Peyer's patch (tissue), 4 donors: ENCODE measurements at places on chromosomes 4 and X.

GRCh38 chr4:127622921-127623796 is 9.6 kb upstream of the INTU start:
- no peaks in the 10 kb centered on the region for H3K4me1 ChIP-seq
- no peaks in the 10 kb centered on the region for H3K36me3 ChIP-seq
- H3K27ac ChIP-seq, result peak overlapping the region; percentile 12
- H3K27me3 ChIP-seq, result no peaks in the 10 kb centered on the region

DNA sequence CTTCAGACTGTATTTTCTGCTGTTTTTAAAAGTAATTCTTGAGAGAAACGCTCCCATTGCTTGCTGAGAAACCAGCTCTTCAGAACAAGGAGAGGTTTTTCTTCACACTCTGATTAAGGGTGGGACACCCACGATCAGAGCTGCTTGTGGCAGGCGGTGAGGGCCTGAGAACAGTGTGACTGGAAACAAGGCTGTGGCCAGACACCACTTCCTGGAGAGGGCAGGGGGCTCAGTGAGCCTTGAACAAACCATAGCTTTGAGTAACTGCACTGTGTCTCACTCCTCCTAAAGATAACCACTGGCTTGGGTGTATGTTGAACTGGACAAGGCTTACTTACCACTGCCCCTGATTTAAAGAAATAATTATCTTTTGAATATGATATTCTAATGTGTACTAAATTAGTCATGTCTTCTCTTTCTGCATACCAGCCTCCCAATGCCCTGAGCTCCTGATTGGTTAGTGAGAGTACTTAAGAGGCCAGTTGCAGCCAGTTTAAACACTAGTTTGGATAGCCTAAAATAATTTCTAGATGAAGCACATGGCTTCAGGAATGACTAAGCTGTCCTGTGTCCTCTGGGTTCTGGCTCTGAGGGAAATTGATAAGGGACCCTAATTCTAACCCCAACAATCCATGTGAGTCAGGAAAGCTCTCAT is 3.7 kb upstream of the GPR82 start:
- H3K27me3 ChIP-seq, result no peaks in the 10 kb centered on the region
- H3K4me3 ChIP-seq, result no peak overlapping the region
- H3K27ac ChIP-seq, result peak overlapping the region; percentile 20
- H3K36me3 ChIP-seq, result no peaks in the 10 kb centered on the region
- DNase-seq, result no peak

DNA sequence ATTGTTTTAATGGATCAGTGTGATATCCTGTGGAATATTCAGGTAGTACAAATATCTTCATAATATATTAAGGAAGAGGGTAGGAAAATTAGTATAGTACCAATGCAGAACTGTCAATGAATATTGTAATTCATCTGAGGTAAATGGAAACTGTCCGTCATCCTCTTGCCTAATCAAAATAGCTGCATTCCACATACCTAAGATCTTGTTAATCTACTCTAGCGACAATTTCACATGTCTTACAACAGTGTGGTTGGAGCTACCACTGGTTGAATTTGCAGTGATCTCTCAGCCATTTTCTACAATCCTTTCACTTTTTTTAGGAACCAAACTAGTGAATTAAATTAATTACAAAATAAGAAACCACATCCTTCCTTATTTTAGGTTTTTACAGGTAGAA is 117.5 kb downstream of the PCDH18 start:
- H3K4me1 ChIP-seq, result no peaks in the 10 kb centered on the region
- no peak for DNase-seq
- H3K27ac ChIP-seq, result no peak overlapping the region
- no peak overlapping the region for H3K4me3 ChIP-seq
- H3K27me3 ChIP-seq, result no peaks in the 10 kb centered on the region

DNA sequence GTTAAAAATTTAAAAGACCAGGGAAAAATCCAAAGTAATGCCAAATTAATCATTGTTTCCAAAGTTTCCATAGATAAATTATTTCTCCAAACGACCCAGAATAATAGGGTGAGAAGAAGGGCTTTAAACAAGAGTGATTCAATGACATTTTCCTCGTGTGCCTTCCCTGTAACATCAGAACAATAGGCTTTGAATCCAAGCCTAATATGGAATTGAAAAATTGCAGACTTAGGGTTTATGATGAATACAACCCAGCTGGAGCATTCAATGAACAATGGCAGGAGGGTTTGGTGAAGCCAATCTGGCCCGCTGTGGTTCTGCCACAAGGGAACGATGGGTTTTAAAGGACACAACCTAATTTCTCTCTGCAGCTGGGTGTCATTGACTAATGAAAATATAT is 94.2 kb downstream of the CBLL2 start:
- H3K27me3 ChIP-seq, result no peaks in the 10 kb centered on the region
- H3K4me1 ChIP-seq, result no peaks in the 10 kb centered on the region
- no peak overlapping the region for H3K27ac ChIP-seq
- no peaks in the 10 kb centered on the region for H3K36me3 ChIP-seq
- no peak overlapping the region for H3K4me3 ChIP-seq

DNA sequence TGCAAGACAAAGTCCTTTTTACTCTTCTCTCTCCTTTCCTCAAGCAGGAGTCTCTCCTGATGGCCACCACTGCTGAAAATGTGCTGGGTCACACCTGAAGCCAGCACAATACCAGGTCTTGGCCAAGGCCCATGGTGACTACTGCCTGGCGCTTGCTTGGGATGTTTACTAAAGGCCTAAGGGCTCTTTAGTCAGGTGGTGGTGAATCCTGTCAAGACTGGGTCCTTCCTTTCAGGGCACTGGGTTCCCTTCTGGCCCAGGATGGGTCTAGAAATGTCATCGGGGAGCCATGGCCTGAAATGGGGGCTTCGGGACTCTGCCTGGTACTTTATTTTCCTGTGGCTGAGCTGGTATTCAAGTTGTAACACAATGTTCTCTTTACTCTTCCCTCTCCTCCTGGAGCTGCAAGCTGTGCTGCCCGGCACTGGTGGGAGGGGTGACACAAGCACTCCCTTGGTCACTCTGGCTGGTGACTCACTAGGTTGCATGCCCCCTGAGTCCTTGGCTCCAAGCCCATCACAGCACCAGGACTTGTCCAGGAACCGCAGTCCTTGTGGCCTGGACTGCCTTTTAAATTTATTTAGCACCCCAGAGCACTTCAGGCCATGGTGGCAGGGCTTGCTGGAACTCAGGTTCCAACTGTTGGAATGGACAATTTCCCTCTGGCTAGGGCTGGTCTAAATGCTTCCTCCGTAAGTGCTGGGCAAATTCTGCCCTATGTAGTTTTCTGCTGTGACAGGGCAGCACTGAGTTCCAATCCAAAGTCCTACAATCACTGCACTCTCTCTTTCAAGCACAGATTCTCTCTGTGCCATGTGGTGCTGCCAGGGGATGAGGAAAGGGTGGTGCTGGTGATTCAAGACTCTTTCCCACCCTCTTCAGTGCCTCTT is 11.3 kb downstream of the ARL13A start:
- no peaks in the 10 kb centered on the region for H3K27me3 ChIP-seq
- H3K4me1 ChIP-seq, result no peaks in the 10 kb centered on the region
- H3K36me3 ChIP-seq, result no peaks in the 10 kb centered on the region
- H3K4me3 ChIP-seq, result no peak overlapping the region
- H3K27ac ChIP-seq, result no peak overlapping the region
- no peak for DNase-seq

- DNase-seq, result no peak
- H3K36me3 ChIP-seq, result no peaks in the 10 kb centered on the region
- H3K27ac ChIP-seq, result no peak overlapping the region
Measured at GRCh38 chr4:30696191-30696590, 24.0 kb upstream of the PCDH7 start.

- no peaks in the 10 kb centered on the region for H3K27me3 ChIP-seq
- H3K27ac ChIP-seq, result no peak overlapping the region
- no peak overlapping the region for H3K4me3 ChIP-seq
- H3K36me3 ChIP-seq, result no peaks in the 10 kb centered on the region
- H3K4me1 ChIP-seq, result no peaks in the 10 kb centered on the region
Measured at GRCh38 chr4:80213117-80213815, 16.0 kb downstream of the PRDM8 start.

GRCh38 chrX:42943051-42943974 is 165.3 kb upstream of the PPP1R2C start:
- H3K27me3 ChIP-seq, result no peaks in the 10 kb centered on the region
- no peaks in the 10 kb centered on the region for H3K36me3 ChIP-seq
- H3K4me3 ChIP-seq, result no peak overlapping the region
- peak overlapping the region; percentile 71 for H3K27ac ChIP-seq
- peak; percentile 84 for DNase-seq

DNA sequence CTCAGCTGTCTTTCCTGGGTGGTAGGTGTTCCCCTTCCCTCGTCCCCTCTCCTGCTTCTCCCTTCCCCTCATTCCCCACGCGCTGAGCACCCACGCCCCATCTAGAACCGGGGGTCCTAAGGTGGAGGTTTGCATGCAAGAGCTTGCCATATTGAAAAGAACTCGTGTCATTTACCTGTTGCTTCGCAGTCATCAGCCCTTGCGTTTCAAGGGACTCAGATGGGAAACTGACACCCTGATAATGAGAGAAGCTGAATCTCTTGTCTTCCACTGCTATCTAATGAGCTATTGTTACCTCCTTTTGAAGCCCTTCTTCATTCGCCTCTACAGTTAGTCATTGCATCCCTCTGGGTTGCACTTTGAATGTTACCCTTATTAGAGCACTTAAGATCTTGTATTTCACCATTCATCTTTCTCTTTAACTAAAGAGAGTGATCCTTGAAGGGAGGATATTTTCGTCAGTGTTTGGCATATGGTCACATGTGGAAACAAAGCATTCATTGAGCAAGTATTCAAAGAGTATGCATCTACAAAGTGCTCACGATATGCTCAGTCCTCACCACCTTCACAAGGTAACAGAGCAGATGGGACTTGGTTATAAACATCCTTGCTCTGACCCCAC is 25.7 kb downstream of the ARL9 start:
- H3K36me3 ChIP-seq, result no peaks in the 10 kb centered on the region
- H3K4me3 ChIP-seq, result peak overlapping the region; percentile 47
- H3K4me1 ChIP-seq, result no peaks in the 10 kb centered on the region
- no peak for DNase-seq
- no peak overlapping the region for H3K27ac ChIP-seq
- no peaks in the 10 kb centered on the region for H3K27me3 ChIP-seq

DNA sequence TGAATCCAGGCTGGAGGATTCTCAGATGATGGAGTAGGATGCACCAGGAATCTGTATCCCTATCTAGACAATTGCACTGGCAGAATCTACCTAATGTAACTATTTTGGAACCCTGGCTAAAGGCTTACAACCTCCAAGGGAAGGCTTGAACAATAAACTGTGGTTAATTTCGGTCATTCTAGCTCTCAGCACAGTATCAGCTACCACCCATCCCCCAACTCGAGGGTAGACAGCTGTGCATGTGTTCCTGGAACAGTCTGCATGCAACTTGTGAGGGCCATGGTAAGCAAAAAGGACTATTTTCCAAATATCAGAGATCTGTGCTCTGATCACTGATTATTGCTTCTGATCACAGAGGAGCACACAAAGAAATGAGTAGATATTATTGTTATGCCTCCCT is 34.0 kb downstream of the ELF2 start:
- no peak overlapping the region for H3K4me3 ChIP-seq
- H3K36me3 ChIP-seq, result no peaks in the 10 kb centered on the region
- H3K27me3 ChIP-seq, result no peaks in the 10 kb centered on the region
- peaks cover 12% of the 10 kb centered on the region for H3K4me1 ChIP-seq
- no peak for DNase-seq
- no peak overlapping the region for H3K27ac ChIP-seq

DNA sequence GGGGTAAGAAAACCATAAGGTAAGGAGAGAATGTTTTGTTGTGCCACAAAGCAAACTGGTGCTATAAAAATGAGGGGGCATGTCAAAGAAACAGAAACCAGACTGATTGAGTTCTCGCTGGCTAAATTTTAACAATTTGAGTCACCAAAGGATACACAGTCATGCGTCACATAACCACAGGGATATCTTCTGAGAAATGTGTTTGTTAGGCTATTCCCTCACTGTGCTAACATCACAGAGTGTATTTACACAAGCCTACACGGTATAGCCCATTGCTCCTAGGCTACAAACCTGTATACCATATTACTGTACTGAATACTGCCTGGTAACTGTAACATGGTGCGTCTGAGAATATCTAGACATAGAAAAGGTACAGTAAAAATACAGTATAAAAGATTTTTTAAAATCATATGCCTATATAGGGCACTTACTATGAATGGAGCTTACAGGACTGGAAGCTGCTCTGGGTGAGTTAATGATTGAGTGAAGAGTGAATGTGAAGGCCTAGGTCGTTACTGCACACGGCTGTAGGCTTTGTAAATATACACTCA is 50.1 kb downstream of the FBXW7 start:
- no peak for DNase-seq
- no peak overlapping the region for H3K27ac ChIP-seq
- H3K4me3 ChIP-seq, result no peak overlapping the region
- peaks cover 11% of the 10 kb centered on the region for H3K4me1 ChIP-seq
- no peaks in the 10 kb centered on the region for H3K27me3 ChIP-seq

GRCh38 chrX:11111947-11112346 is 815 bp downstream of the HCCS start:
- peaks cover 22% of the 10 kb centered on the region for H3K36me3 ChIP-seq
- no peak for DNase-seq
- H3K4me1 ChIP-seq, result no peaks in the 10 kb centered on the region
- H3K27ac ChIP-seq, result peak overlapping the region; percentile 84

- no peaks in the 10 kb centered on the region for H3K36me3 ChIP-seq
- no peaks in the 10 kb centered on the region for H3K4me1 ChIP-seq
- H3K4me3 ChIP-seq, result no peak overlapping the region
- no peak for DNase-seq
- H3K27ac ChIP-seq, result no peak overlapping the region
- no peaks in the 10 kb centered on the region for H3K27me3 ChIP-seq
Measured at GRCh38 chr4:40804598-40804997, 54.8 kb downstream of the NSUN7 start.

- H3K27ac ChIP-seq, result no peak overlapping the region
- H3K4me3 ChIP-seq, result no peak overlapping the region
- H3K27me3 ChIP-seq, result no peaks in the 10 kb centered on the region
- H3K4me1 ChIP-seq, result no peaks in the 10 kb centered on the region
Measured at GRCh38 chrX:102968216-102968615, 31.1 kb downstream of the RAB40AL start.

GRCh38 chr4:167722487-167722808 is 369.9 kb upstream of the ANXA10 start:
- H3K4me3 ChIP-seq, result no peak overlapping the region
- no peak for DNase-seq
- no peaks in the 10 kb centered on the region for H3K36me3 ChIP-seq

GRCh38 chr4:30443289-30443688 is 276.9 kb upstream of the PCDH7 start:
- H3K27me3 ChIP-seq, result no peaks in the 10 kb centered on the region
- no peaks in the 10 kb centered on the region for H3K36me3 ChIP-seq
- H3K4me1 ChIP-seq, result no peaks in the 10 kb centered on the region
- H3K27ac ChIP-seq, result no peak overlapping the region
- DNase-seq, result no peak
- no peak overlapping the region for H3K4me3 ChIP-seq

- peaks cover 32% of the 10 kb centered on the region for H3K4me1 ChIP-seq
- no peak for DNase-seq
- no peaks in the 10 kb centered on the region for H3K27me3 ChIP-seq
- H3K4me3 ChIP-seq, result no peak overlapping the region
- no peaks in the 10 kb centered on the region for H3K36me3 ChIP-seq
Measured at GRCh38 chr4:169658975-169659715, 38.8 kb downstream of the CLCN3 start.
